HS-5 (cell line): ENCODE measurements at places on chromosomes 6 and 20.
A peak's percentile ranks its signal among the peaks of the same experiment; 100 is the strongest.

- no peak for DNase-seq
Measured at GRCh38 chr6:138234363-138234762, 16.1 kb upstream of the PBOV1 start.

DNA sequence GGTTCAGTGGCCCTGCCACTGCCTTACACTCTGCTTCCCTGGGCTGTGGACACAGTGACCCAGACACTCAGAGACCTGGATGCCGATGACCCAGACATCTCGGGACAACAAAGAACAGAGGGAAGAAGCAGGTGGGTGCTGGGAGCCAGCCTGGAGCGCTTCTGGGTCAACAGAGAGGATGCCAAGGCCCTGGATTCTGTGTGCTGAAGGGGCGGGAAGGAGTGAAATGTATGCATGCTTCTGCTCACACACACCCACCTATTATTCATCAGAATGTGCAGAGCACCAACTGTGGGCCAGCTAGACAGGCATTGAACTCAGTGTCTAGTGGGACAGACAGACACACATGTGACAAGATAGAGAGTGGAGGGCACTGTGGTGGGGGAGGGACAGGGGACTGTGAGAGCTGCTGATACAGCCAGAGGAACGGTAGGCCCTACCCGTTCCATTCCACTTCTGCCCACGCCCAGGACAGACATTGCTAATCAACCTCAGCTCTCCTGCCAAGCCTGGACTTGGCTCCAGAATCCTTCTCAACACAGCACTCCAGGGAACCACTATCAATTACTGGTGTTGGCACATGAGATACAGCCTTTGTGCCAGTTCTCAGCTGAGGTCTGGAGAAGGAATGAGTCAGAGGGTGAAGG lies 20.2 kb downstream of the KCNK15 start:
- DNase-seq: no peak

DNA sequence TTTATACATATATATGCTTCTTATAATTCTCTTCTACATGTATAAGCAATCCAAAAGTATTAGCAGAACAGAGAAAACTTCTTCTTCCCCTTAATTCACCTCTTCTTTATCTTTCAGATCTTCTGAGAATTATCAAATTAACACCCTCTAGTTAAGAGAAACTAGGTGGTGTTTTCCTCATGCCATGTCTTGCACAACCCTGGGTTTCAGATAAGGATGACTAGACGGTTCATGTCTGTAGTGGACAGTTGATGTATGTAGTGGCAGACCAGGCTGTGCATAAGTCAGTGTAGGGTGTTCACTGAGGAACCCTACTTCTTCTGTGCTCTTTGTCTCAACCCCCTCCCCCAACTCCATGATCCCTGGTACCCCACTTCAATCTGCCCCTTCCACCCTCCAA lies 187.3 kb downstream of the SAMD5 start:
- DNase-seq: no peak

DNA sequence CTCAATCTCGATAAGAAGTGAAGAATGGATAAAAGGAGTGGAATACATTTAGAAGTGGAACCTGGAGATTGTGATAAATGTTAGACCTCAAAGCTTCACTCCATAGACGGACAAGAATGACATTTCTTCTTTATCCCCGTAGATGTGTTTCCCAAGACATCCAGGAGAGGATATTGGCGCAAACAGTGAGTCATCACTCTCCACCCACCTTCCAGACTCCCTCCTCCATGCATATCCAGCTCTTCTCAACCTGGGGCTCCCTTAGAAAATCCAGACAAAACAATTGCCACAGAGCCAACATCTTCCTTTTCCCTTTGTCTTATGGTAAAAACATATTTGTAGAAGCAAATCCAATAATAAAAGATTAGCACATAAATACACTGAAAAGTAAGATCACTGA lies 586.1 kb downstream of the PTPRT start:
- DNase-seq: no peak

GRCh38 chr6:165769401-165769800 lies 106.4 kb upstream of the PDE10A start:
- DNase-seq: no peak

- no peak for DNase-seq
Measured at GRCh38 chr6:104603108-104603745, 256.5 kb downstream of the HACE1 start.

- no peak for DNase-seq
Measured at GRCh38 chr20:47139934-47140535, 216.5 kb downstream of the ZMYND8 start.

GRCh38 chr20:8860011-8860495 lies 208.8 kb upstream of the PLCB4 start:
- DNase-seq: peak; percentile 91

- no peak for DNase-seq
Measured at GRCh38 chr6:154246723-154247118, 109.9 kb downstream of the IPCEF1 start.

GRCh38 chr6:24883618-24884017 lies 52.1 kb downstream of the RIPOR2 start:
- peak; percentile 53 for DNase-seq

DNA sequence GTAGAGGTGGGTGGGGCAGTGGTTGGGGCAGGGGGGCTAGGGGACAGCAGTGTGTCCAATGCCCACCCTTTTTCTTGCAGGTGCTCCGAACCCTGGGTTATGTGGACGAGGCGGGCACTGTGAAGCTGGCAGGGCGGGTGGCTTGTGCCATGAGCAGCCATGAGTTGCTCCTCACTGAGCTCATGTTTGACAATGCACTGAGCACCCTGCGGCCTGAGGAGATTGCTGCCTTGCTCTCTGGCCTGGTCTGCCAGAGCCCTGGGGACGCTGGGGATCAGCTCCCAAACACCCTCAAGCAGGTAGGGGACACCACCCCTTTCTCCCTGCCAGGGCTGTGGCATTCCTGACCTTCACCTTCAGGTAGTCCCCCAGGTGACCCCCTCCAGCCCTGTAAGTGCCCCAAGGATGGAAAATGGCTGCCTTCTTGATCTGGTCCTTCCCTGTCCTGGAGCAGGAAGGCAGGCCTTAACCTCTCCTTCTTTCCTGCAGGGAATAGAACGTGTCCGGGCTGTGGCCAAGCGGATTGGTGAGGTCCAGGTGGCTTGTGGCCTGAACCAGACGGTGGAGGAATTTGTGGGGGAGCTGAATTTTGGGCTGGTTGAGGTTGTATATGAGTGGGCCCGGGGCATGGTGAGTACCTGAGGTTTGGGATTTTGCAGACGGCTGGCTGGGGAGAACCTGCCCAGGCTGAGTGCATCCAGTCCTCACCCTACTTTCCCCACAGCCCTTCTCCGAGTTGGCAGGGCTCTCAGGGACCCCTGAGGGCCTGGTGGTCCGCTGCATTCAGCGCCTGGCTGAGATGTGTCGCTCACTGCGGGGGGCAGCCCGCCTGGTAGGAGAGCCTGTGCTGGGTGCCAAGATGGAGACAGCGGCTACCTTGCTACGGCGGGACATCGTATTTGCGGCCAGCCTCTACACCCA lies 2.9 kb downstream of the DXO start:
- DNase-seq: no peak

GRCh38 chr6:111683749-111684267 lies 78.1 kb upstream of the TRAF3IP2 start:
- peak; percentile 20 for DNase-seq

DNA sequence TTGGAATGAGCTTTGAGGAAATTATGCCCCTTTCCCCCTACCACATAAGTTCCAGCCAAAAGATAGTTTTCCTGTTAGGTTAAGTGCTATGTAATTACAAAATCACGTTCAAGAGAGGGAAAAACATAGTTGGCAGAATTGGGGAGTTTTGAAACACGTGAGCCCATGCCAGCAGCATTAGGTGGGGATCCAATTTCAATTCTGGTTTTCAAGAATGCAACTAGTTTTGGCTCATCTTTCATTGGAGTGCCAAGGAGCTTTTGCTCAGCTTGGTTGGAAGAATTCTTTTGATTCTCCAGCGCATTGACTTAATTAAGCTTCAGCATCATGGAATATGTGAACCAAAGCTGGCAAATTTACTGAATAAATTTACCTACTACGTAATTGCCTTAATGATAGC lies 95.9 kb downstream of the SAMD5 start:
- DNase-seq: no peak

GRCh38 chr6:42873313-42873712 lies 6.1 kb upstream of the RPL7L1 start:
- DNase-seq: no peak

DNA sequence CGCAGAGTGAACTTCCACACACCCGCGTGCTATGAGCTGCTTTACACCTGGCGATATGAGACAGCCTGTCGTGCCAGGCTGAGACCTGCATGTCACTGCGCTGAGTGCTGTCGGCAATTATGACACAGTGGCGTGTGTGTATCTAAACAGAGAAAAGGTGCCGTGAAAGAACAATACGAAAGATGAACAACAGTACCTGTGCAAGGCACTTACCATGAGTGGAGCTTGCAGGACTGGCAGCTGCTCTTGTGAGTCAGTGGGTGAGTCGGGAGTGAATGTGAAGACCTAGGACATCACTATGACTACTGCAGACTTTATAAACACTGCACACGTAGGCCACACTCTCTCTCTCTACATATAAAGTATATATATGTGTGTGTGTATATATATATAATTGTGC lies 68.5 kb upstream of the DUSP22 start:
- no peak for DNase-seq

DNA sequence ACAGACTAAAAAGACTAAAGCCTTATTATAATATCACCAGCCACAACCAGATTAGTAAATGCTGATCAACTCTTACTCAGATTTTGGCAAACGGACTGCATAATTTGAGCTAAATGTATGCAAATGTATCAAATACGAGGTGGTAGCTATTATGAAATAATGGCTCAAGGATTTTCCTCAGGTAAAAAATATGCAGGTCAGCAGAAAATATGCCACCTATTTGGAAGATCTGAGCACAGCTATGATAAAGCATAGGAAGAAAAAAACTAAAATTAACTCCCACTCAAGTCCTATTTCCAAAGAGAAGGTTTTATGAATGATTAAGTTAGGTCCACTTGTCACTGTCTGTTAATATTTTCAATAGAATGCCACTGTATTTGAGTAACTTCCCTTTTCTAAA lies 22.4 kb downstream of the SYCP2 start:
- DNase-seq: no peak

GRCh38 chr6:32790306-32790705 lies 26.5 kb downstream of the HLA-DOB start:
- DNase-seq: no peak

DNA sequence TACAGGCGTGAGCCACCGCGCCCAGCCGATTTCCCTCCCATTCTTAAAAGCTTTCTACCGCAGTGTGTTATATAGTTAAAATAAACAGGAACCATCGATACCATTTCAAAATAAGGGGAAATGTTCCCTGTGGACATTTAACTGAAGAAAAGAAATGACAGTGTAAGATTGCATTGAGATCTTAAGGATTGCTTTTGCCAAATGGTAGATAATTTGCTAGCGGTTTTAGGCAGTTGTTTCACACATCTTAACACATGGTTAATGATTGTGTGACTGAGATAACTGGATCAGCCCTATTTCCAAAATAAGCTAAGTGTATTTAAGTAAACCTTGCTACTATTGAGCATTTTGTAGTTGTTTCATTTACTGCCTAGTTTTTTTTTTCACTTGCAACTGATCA lies 15.6 kb downstream of the STX16 start:
- no peak for DNase-seq

DNA sequence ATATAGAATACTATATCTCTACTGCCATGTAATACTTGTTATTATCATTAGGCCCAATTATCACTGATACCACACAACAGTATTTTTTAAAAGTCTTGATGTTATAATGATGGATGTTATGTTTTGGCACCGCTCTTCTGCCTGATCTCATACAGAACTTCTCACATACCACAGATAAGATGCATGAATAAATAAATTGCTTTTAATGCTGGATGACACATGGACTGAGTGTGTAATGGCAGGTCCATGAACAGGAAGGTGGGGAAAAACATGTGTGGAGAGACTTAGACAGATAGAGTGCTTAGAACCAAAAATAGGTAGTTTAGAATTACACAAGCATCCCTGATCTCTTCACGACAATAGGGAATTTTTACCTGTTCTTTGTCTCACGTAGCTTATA lies 258.4 kb upstream of the MARCKS start:
- no peak for DNase-seq

- no peak for DNase-seq
Measured at GRCh38 chr20:39894067-39894466, 795.0 kb downstream of the MAFB start.

DNA sequence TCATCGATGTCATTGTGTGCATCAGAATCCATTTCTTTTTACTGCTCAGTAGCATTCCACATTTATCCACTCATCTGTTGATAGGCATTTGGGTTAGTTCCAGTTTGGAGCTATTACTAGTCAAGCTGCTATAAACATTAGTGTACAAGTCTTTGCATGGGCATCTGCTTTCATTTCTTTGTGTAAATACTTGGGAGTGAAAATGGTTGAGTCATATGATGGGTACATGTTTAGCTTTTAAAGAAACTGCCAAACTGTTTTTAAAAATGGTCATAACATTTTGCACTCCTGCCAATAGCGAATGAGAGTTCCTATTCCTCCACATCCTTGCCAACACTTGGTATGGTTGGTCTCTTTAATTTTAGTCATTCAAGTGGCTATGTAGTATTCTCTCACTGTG lies 21.2 kb upstream of the SLC22A2 start:
- peak; percentile 15 for DNase-seq

- no peak for DNase-seq
Measured at GRCh38 chr6:122833021-122833491, 44.0 kb downstream of the SMPDL3A start.

DNA sequence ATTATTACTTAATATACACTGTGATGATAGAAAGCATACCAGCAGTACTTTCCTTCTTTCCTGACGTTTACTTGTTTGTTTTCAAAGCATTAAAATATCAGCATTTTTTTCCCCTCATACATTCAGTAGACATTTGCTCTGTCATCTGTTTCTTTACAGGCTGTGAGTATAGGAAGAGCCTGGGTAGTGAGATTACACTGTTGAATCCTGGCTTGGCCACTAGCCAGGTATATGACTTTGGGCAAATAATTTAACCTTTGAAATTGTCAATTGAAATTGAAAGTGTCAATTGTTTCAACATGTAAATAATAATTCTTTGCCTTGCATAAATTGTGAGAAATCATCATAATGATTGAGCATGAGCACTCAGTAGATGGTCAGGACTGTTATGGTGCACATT lies 336.2 kb downstream of the CDKAL1 start:
- no peak for DNase-seq

GRCh38 chr6:64006246-64006645 lies 370.6 kb downstream of the PHF3 start:
- no peak for DNase-seq

DNA sequence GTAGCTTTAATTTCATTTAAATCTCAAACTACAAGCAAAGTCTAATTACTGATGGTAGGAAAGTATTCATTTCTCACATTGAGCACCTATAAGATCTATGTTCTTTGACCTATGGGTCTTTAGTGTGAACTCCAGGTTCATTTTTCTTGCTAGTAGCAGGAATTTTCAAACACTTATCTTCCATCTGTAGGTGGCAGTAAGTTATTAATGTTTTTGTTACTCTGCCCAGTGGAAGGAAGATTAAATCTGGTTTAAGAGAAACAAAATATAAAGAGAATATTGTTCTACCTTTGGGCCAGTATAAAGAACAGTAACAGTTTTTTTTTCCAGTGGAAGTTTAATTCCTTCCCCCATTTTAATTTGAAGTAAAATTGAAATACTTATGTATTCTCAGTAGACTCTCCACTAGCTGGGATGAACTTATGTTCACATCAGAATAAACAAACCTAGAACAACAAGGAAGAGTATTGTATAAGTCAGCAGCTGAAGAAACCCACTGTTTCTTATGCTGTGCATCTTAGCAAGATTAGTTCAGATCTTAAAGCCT lies 328.2 kb downstream of the PHF3 start:
- DNase-seq: no peak

GRCh38 chr20:45934046-45934585 lies 367 bp upstream of the PCIF1 start:
- DNase-seq: no peak

GRCh38 chr20:58308290-58308679 lies 1.2 kb upstream of the RAB22A start:
- DNase-seq: peak; percentile 67
